ENCODE measurements at places on chromosomes 13 and 19.

GRCh38 chr19:14840206-14840605 lies 5.2 kb upstream of the OR7A5 start:
- no peak overlapping the region for H3K4me3 ChIP-seq

DNA sequence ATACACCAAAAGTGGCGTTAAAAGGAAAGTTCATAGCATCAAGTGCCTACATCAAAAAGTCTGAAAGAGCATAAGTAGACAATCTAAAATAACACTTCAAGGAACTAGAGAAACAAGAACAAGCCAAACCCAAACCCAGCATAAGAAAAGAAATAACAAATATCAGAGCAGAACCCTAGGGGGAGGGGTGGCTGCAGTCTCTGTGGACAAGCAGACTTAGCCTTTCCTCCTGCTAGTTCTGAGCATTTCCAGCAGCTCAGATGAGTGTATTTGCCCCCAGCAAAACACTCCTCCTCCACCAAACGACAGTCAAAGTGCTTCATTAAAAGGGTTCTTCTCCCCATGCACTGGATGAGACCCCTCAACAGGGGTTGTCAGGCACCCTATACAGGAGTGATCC lies 7.1 kb upstream of the ZNF90 start:
- no peak overlapping the region for H3K4me3 ChIP-seq
- H3K4me1 ChIP-seq: no peaks in the 10 kb centered on the region
- H3K27me3 ChIP-seq: no peaks in the 10 kb centered on the region
- no peak for DNase-seq
- H3K36me3 ChIP-seq: no peaks in the 10 kb centered on the region

DNA sequence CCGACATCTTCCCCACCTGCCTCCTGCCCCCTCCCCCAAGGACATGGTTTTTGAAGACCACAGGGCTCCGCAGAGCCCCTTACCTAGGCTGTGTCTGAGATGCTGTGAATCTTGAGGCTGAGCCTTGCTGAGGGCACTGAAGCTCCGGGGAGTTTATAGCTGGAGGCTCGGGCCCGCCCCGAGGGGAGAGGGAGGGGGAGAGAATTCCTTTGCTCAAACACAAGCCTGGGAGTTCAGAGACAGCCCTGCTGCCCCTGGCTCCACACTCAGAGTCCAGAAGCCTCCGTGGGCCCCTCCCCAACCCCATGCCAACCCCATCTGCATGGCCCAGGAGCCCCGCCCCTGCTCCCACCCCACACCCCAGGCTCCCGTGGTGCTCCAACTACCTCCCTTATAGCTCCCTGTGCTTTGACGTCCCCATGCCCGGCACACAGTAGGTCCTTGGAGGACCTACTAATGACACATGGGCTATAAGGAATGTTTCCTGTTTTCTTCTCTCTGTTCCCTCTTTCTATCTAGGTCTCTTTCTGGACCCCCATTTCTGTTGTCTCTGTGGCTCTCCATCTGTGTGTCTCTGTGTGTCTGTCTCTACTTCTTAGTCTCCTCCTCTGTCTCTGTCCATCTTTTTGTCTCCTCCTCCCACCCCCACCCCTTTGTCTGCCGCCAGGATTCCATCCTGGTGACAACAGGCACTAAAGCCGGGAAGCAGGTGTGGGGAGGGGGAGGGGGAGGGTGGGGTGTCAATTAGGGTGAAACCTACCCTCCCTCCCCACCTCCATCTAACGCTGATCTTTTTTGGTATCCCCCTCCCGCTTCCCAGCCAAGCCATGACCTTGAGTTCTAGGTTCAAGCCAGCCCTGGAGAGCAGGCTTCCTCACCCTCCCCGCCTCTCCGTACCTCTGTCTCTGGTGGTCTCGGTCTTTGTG lies at the start of gene TNNT1:
TSS of gene TNNT1 (minus strand) at position 129 of the 926 bp plus-strand sequence. CDS start 2,049 bp downstream, outside the sequence.
- no peak for DNase-seq
- H3K36me3 ChIP-seq: no peaks in the 10 kb centered on the region
- H3K27me3 ChIP-seq: peaks cover 11% of the 10 kb centered on the region

DNA sequence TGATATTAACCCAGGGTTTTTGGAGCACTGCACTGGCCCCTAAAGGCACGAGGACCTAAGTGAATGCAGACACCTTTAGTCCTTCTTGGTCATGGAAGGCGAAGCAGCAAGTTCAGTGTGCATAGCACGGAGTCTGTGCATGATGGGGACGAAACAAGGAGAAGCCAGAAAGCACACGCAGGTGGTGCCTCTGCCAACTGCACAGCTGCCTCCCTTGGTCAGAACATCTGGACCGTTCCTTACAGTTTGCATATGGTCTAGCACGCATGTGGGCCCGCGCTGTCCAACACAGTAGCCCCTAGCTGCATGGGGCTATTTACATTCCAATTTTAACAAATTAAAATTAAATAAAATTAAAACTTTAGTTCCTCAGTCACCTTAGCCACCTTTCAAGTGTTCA lies 44.0 kb downstream of the FLT3 start:
- no peaks in the 10 kb centered on the region for H3K27me3 ChIP-seq
- H3K36me3 ChIP-seq: no peaks in the 10 kb centered on the region

- no peaks in the 10 kb centered on the region for H3K27me3 ChIP-seq
- peaks cover 3% of the 10 kb centered on the region for H3K36me3 ChIP-seq
- DNase-seq: peak; percentile 97
- no peak overlapping the region for H3K4me3 ChIP-seq
- peaks cover 14% of the 10 kb centered on the region for H3K4me1 ChIP-seq
These were observed 37.3 kb downstream of the NFIC start for GRCh38 chr19:3403489-3404323.

DNA sequence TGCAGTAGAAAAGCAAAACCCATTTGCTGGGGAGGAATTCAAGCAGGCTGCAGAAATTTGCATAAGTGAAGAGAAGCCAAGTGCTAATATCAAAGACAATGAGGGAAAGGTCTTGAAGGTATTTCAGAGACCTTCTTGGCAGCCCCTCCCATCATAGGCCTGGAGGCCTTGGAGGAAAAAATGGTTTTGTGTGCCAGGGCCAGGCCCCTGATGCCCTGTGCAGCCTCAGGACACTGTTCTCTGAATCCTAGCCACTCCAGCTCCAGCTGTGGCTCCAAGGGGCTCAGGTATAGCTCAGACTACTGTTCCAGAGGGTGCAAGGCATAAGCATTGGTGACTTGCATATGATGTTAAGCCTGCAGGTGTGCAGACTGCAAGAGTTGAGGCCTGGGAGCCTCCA lies 463.2 kb upstream of the ATXN8OS start:
- H3K27ac ChIP-seq: no peak overlapping the region
- no peaks in the 10 kb centered on the region for H3K4me1 ChIP-seq
- no peak overlapping the region for H3K4me3 ChIP-seq
- H3K27me3 ChIP-seq: no peaks in the 10 kb centered on the region

- H3K27me3 ChIP-seq: peaks cover 11% of the 10 kb centered on the region
- H3K27ac ChIP-seq: no peak overlapping the region
- H3K36me3 ChIP-seq: no peaks in the 10 kb centered on the region
- no peak overlapping the region for H3K4me3 ChIP-seq
- no peaks in the 10 kb centered on the region for H3K4me1 ChIP-seq
These were observed 110.9 kb downstream of the CRYL1 start for GRCh38 chr13:20414546-20415305.

DNA sequence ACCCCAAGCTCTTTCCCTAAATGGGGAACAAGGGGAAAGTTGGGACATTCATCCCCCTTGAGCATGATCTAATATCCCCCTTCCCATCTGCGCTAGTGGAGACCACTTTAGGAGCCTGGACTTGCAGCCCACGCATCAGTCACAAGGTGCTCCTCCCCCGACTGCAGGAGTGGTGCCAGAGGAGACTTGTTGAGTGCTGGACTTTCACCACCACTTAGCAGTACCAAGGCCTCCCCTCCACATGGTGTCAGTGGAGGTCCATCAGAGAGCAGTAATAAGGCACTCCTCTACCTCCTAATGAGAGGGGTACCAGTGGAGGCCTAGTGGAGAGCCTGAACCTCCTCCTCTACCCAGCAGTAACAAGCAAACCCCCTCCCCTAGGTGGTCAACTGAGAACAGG lies 22.5 kb downstream of the CAB39L start:
- DNase-seq: no peak
- H3K36me3 ChIP-seq: peaks cover 2% of the 10 kb centered on the region
- H3K4me3 ChIP-seq: no peak overlapping the region
- H3K27me3 ChIP-seq: no peaks in the 10 kb centered on the region
- no peaks in the 10 kb centered on the region for H3K4me1 ChIP-seq
